ENCODE measurements at places on chromosomes 16 and 17.

DNA sequence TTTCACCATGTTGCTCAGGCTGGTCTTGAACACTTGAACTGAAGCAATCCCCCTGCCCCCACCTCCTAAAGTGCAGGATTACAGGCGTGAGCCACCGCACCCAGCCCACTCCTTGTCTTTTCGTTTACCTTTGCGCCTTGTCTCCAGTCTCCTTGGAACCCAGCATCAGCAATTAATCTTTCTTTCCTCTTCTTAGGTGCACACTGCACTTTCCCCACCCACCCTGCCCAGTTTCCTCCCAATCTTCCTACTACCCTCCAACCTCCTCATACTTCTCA lies 1.5 kb upstream of the CLDN7 start:
- no peak for DNase-seq

- DNase-seq: no peak
Measured at GRCh38 chr17:77042476-77043231, 98.1 kb upstream of the SEC14L1 start.

- DNase-seq: no peak
Measured at GRCh38 chr16:8474587-8474986, 115.7 kb downstream of the TMEM114 start.

GRCh38 chr17:50132104-50132794 lies 2.3 kb upstream of the SAMD14 start:
- no peak for DNase-seq

DNA sequence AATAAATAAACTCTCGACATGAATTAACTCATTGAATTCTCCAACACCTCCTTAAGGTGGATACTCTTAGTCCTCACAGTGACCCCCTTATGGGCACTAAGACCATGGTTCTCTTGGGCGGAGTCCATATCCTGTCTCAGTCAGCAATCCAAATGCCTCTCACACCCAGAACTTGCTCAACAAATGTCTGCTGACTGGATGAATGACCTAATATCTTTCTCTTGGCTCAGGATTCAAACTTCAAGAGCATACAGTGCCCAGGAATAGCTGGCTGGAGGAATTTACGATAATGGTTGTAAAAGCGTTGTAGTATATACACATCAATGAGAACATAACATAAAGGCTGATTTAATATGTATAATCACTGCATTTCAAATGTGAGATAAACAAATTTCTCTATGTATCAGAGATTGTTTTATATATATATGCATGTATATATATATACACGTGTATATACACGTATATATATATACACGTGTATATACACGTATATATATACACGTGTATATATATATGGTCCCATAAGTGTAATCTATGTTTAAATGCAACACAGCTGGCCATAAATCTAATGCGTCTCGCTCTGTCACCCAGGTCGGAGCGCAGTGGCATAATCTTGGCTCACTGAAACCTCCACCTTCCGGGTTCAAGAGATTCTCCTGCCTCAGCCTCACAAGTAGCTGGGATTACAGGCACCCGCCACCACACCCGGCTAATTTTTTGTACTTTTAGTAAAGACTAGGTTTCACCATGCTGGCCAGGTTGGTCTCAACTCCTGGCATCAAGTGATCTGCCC lies 6.5 kb upstream of the UBB start:
- DNase-seq: no peak

DNA sequence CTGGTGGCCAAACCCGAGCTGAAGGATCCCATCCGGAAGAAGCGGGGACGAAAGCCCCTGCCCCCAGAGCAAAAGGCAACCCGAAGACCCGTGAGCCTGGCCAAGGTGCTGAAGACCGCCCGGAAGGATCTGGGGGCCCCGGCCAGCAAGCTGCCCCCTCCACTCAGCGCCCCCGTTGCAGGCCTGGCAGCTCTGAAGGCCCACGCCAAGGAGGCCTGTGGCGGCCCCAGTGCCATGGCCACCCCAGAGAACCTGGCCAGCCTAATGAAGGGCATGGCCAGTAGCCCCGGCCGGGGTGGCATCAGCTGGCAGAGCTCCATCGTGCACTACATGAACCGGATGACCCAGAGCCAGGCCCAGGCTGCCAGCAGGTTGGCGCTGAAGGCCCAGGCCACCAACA lies 5.9 kb downstream of the CBX2 start:
- DNase-seq: no peak

GRCh38 chr16:73046202-73046848 lies 1.6 kb downstream of the ZFHX3 start:
- DNase-seq: no peak

DNA sequence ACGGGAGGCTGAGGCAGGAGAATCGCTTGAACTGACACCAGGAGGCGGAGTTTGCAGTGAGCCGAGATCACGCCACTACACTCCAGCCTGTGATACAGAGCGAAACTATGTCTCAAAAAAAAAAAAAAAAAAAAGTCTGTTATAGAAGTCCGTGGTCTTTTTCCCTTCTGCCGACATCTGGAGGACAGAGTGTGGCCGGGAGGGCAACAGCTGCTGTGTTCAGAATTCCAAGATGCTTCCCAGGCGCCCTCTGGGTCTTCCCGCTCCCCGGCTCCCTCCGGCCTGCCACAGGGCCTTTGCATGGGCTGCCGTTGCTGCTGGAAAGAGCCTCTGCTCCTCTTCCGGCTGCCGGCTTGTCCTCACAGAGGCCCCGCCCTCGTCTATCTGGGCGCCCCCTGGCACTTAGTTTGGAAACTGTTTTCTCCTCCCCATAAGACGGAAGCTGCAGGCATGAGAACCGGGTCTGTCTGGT lies 2.4 kb upstream of the CACNA1H start:
- no peak for DNase-seq

DNA sequence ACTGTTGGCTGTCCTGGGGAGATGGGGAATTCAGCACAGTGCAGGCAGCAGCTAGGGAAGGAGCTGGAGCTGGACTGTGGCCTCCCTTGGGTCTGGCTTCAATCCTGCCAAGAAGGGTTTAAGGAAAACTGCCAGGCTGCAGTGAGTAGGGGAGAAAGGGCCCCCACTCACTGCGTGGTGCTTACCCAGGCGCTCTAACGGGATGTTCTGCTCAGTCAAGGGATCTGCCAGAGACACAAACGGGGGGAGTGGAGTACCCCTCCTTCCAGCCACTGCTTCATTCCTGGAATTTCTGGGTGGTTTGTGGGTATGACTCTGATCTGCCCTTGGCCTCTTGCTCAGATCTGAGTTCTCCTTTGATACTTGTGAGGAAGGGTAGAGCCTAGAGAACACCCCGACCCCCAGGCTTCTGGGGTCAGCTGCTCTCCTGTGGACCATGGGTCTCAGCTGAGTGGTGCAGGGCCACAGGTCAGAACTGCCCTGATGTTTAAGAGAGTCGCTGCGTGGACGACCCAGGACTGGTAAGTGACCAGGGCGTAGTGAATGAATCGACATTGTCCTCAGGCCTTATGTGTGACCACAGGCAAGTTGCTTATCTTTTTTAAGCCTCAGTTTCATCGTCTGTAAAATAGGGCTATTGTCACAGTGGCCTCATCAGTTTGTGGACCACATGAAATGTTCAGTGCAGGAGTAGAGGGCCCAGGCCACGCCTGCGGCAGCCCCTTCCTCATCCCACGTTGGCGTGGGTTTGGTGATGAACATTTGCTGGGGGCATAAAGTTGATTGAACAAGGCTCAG lies 9.6 kb downstream of the CRISPLD2 start:
- DNase-seq: no peak

DNA sequence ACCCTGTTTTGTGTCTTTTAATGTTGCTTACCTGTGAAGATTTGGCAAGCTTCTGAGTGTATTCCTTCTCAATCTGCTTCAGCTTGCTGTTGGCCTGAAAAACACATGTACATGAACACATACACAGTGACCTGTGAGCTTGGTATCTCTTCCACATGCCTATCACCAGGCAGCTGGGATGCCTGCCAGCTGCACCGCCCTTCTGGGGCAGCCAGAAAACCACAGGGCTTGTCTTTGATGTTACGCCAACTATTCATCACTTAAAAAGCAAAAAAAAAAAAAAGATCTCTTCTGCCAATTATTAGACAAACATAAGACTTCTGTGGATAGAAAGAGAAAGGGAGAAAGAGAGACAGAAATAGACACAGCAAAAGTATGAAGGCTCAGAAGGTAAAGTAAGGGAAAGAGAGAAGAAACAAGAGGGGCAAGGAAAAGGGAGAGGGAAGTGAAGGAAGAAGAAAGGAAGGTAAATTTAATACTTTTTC lies 189.2 kb upstream of the AXIN2 start:
- no peak for DNase-seq

DNA sequence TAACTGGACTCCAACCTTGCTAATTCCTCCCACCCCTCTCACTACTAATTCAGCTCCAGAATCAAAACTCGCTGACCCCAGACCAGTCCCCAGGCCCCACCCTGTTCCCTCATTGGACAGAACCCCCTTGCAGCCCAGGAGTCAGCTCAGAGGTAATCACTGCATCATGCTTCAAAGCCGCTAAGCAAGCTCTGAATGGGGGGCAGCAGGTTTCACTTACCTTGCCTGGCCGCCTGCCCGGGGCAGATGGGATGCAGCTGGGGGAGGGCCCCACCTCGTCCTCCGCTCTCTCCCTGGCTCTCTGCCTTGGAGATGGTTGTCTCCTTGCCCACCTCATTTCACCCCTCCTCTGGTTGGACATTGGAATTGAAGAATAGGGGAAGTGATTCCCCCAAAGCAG lies 4.8 kb upstream of the NGFR start:
- no peak for DNase-seq

DNA sequence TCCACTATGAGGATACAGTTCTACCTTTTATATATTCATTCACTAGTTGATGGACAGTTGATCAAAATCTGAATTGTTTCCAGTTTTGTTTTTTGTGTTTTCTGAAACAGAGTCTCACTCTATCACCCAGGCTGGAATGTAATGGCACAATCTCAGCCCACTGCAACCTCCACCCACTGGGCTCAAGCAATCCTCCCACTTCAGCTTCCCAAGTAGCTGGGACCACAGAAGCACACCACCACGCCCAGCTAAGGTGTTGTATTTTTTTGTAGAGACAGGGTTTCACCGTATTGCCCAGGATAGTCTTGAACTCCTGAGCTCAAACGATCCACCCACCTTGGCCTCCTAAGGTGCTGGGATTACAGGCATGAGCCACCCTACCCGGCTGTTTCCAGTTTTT lies 21.0 kb downstream of the LSM12 start:
- no peak for DNase-seq
